CD4-positive, CD25-positive, alpha-beta regulatory T cell (primary cell): ENCODE measurements at places on chromosomes 11 and 22.

GRCh38 chr11:72918851-72919250, 104.6 kb downstream of the ATG16L2 start:
- DNase-seq: no peak

GRCh38 chr11:109590782-109591181, 168.8 kb downstream of the C11orf87 start:
- DNase-seq: no peak

- no peak for DNase-seq
These were observed 220.4 kb downstream of the FAM76B start for GRCh38 chr11:95569207-95569606.

- DNase-seq: no peak
These were observed 674.7 kb downstream of the NTM start for GRCh38 chr11:132045107-132045506.

GRCh38 chr11:66272596-66272995, 4.2 kb downstream of the RAB1B start:
- no peak for DNase-seq

- DNase-seq: no peak
These were observed 39.6 kb downstream of the NARS2 start for GRCh38 chr11:78535027-78535426.

DNA sequence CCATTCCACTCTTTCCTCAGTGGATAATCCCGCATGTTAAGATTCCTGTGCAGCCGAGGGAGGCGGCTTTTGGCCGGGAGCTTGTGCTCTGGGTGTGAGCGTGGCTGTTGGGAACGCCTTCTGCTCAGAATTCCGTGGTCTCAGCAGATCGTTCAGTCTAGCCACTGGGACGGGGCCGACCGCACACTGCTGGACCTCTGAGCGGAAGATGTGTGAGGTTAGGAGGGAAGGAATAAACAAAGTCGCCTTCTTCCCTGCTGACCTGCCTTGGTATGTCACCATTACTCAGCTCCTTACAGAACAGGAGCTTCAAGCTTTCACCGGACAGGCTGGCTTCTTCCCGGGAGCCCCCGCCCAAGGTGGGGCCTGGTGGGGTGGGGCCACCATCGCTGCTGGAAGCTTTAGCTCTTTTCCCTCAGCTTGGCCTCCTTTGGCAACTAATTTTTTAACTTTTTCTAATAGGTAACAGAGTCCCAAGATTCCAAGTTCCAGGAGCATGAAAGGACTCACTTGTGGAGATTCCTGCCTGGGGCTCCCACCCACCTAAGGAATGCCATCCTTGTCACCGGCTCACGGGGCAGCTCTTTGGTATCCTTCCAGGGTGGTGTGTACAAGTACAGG, 22.5 kb upstream of the SEPTIN5 start:
- DNase-seq: no peak

- DNase-seq: no peak
These were observed 16.5 kb downstream of the ATP6V1E1 start for GRCh38 chr22:17612057-17612456.

- DNase-seq: no peak
These were observed 42.2 kb downstream of the SYT13 start for GRCh38 chr11:45243967-45244366.

DNA sequence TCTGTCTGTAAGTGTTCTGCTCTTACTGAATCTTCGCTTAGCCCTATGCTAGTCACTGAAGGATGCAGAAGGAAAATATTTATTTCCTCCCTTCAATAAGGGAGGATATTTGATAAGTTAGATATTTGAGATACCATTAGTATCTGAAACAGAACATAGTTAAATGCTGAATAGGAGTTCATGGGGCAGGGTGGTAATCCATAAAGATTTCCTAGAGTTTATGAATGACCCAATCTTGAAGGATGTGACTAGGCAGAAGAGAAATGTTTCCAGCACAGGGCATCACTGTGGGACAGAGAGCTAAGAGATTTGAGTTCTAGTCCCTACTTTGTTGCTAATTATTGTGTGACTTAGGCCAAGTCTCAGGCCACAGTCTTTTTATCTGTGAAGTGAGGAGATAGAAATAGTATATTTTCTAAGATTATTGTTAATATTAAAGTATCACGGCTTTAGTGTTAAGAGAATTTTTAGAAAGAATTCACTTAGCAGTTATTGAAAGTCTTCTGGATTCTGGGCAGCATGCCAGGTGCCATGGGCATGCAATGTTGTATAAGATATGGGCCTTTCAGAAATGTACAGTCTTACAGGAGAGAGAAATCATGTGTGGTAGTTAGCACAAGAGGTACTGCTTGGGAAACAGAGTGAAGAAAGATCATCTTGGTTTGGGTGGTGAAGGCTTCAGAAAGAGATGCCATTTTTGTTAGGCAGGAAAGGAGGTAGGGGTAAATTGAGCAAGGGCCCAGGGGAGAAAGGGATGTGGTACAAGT, 24.0 kb downstream of the SWAP70 start:
- no peak for DNase-seq

DNA sequence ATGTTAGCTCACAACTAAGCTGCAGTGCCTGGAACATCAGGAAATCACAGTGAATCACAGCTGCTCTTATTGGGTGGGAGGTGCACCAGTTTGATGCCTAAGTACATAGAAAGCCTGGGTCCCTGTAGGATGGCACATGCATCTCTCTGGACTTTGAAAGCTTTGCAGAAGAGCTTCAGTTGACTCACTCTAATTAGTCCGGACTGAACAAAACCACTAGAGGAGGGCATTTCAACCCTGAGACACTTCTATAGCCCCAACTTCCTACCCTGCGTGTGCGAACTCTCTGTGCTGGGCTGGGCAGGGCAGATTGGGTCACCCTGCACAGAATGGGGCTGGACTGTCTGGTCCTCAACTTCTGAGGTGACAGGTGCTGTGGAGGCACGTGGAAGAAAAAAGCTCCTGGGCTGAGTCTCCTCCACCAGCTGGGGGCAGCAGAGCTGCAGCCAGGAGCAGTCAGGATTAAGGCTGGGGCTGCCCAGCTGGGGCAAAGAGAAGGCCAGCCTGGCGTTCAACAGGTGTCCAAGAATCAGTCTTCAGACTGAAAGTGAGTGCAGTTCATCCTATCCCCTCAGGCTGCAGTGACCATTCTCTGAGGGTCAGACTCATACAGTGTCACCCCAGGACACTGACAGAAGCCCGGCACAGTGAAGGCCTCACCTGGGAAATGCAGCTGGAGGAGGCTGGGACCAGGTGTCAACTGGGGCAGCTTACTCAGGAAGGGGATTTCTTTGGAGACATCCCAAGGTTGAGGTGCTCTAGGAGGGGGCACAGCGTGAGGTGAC, 22.1 kb downstream of the GGTLC2 start:
- DNase-seq: peak; percentile 20

DNA sequence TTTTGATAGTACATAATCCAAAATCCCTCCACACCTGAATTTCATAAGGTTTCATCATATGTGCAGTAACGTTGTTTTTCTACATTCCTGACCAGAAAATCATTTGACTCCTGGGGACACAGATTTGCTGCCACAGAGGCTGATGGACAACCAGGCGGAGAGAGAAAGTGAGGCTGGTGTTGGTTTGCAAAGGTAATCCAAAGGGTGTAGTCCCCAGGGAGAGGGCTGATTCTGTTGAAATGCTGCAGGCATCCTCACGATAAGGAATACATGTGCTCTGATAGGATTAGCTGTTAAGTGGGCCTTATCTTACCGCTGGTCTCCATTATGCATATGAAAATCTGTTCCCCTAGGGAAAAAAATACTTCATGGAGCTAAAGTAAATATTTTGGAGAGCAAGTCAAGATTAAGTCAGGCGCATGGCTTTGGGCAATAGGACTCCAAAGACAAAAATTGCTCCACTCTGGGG, 8.1 kb downstream of the APOL6 start:
- no peak for DNase-seq

DNA sequence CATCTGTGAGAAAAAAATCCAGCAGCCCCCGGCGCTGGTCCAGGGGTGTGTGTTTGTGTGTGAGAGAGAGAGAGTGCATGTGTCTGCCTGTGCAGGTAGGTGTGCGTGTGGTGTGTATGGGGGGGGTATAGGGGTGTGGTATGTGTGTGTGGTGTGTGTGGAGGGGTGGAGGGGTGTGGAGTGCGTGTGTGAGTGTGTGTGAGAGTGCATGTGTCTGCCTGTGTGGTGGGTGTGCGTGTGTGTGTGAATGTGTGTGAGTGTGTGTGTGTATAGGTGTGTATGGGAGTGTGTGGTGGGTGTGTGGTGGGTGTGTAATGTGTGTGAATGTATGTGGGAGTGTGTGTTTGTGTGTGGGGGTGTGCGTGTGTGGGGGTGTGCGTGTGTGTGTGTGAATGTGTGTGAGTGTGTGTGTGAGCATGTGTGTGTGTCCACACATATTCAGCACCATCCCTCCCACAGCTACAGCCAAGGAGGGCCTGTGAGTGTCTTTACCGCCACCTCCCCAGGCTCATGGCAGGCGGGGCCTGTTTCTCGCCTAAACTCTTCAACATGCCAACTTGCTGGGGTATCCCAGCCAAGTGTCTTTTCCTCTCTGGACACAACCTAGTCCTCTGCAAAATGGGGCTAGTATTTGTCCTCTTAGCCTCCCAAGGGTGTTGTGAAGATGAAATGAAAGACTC, 11.9 kb downstream of the LMO1 start:
- DNase-seq: no peak

DNA sequence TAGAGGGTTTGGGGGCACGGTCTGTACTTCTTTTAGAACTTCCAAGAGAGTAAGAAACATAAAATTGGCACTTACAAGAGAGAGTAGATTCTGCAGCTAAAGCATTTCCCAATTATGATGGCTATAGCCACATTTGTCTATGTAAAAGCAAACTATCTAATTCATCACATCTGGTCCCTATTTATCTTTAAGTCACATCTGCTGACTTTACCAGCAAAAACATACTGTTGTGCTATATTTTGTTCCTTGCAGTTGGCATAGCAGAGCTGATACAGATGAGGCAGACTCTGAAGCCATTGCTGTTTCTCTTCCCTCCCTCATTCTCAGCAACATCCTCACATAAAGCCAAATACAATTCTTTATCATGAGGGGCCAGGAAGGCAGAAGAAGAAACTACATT, 1533.5 kb upstream of the RAG2 start:
- DNase-seq: no peak

DNA sequence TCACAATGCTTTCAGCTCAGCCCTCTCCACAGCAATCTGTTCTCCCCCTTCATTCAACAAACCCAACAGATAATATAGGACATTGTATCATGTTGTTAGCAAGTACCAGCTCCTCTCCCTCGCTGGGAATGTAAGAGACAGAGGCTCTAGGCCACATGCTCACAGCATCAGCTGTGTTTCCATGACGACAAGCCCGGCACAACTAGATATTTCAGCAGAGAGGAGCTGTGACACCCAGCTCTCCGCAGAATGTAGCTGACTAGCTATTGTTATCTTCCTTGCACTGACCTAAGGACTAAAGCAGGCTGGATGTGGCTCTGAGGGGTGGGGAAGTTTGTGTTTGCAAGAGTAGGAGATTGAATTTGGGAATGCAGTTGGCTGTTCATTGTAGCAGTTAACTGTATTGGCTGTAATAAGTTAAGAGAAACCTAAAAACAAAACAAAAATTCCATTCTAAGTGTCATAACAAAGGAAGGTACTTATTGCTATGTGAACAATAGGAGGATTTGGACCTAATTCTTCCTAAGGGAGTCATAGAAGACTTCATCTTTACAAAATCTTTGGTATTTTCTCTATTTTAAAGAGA, 28.0 kb upstream of the RRAS2 start:
- no peak for DNase-seq

DNA sequence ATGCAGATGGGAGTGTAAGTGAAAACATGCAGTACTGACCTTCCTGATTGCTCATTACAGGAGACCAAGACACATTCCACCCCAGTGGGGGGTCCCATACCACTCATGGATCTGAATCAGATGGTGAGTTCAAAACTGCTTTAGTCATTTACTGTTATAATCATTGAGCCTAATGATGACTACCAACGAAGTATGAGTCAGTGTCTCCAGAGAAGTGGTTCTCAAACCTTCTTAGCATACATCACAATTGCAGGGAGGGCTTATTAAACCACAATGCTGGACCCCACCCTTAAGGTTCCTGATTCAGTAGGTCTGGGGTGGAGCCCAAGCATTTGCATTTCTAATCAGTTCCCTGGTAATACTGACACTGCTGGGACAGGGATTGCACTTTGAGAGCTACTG, 75.8 kb downstream of the CD44 start:
- peak; percentile 55 for DNase-seq

- no peak for DNase-seq
These were observed 9.6 kb downstream of the NEAT1 start for GRCh38 chr11:65432100-65432650.

GRCh38 chr11:125251956-125252355, 87.4 kb downstream of the PKNOX2 start:
- DNase-seq: no peak

DNA sequence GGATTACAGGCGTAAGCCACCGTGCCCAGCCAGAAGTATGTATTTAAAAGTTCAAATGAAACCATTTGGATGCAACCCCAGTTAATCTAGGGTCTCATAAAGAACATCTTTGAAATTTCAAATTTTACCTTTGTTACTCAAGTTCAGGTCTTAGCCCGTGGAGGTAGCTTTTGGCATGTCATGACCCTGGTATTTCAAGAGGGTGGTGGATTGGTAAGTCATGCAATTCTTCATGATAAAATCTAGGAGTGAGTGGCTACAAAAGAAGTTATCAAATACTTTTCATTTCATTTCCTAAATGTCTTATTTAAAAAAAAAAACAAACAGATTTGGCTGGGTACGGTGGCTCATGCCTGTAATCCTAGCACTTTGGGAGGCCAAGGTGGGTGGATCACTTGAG, 80.6 kb downstream of the ABTB2 start:
- no peak for DNase-seq

GRCh38 chr11:69841859-69842698, 22.9 kb upstream of the FGF3 start:
- no peak for DNase-seq

- peak; percentile 67 for DNase-seq
These were observed 52.9 kb upstream of the FDX1 start for GRCh38 chr11:110376711-110377324.

GRCh38 chr22:38482662-38483308, 14.9 kb downstream of the KDELR3 start:
- DNase-seq: no peak

DNA sequence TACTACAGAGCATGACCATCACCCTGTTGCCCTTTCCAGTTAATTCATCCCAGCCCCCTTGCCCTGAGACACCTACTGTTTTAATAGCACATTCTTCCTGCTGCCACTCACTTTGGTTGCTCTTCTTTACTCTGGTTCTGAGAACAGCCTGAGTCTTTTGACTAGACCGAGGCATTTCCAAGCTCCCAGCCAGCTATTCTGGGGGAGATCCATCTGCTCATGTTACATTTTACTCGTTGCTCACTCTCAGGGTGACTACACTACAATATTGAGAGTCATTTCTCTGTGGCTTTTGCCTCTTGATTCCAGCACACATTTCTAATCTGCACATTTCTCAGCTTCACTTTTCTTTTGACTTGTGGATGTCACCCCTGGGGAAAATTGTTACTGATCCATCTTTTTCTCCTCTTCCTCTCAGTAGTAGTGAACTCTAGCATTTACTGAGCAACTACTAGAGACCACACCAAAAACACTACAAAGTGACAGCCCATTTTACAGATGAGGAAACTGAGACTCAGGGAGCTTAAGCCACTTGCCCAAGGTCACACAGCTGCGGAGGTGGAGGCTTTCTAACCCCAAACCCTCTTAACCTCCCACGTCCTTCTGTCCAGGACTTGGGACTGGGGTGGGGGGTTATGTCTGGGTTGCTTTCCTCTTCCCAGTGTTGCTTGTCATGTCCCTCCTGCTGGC, 117.8 kb downstream of the C11orf91 start:
- DNase-seq: no peak
